ENCODE measurements at places on chromosomes 3 and 15.

DNA sequence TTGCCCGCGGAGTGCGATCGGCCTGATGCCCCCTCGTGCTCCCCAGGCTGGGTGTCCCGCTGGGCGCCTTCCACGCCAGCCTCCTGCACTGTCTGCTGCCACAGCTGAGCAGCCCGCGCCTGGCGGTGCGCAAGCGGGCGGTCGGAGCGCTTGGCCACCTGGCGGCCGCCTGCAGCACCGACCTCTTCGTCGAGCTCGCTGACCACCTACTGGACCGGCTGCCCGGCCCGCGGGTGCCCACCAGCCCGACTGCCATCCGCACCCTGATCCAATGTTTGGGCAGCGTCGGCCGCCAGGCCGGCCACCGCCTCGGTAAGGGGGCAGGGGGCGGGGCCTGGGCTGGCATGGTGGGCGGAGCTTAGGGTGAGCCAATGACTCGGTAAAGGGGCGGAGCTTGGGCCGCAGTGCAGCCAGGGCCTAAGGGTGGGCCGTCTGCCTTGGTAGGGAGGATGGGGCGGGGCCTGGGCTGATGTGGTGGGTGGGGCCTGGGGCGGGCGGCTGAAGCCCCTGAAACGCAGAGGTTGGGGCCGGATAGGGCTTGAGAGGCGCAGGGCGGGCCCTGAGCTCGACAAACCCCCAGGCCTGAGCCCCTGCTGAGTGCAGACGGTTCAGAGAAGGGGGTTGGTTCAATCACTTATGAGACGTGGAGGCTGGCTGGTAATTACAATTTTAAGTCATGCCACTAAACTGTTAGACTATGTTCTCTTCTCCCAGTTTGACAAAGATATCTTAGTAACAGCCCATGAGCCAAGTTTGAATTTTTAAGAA, 13.7 kb downstream of the CAND2 start:
- DNase-seq: peak; percentile 87

DNA sequence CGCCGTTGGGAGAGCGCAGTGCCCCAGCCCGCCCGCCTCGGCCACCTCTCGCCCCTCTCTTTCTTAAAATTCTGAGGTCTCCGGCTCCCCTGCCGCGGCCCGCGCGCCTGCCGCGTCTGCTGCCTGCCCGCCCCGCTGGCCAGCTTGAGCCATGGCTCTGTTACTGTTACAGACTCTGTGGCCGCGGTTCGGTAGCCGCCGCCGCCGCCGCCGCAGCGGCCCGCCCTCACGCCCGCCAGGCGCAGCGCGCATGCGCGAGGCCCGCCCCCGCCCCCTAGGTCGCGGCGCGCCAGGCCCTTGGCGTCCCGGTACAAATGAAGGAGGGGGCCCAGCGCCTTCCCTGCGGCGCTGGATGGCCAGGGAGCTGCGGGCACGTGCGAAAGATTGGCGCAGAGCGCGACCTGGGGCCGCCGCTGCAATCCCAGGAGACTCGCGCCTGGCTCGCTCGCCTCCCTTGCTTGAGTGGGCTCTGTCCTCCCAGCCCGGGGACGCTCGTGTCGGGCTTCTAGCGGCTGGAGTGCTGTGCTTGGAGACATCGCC, at the start of gene ONECUT1:
ONECUT1 (minus strand) TSS at position 168 of the 540 bp plus-strand sequence. CDS start 452 bp downstream, outside the sequence.
- DNase-seq: peak; percentile 68

GRCh38 chr3:186002884-186003472, 65.2 kb upstream of the TRA2B start:
- DNase-seq: no peak

GRCh38 chr3:163039636-163040035, 1543.0 kb downstream of the OTOL1 start:
- DNase-seq: no peak

DNA sequence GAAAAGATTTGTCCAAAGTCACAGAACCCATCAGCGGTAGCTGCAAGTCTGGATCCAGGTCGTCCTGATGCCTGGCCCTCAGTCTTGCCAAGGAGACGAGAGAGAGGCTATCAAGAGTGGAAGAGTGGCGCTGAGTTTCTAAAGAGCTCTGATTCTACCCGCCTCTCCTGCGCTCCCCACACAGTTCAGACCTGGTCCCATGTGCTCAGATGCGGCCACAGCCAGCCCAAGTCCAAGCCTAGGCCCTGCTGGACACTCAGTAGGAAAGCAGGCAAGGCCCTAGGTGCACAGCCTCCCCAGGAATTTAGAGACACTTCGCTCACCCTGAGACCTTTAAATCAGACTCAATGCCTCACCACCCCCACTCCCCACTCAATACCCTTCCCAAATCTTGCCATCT, 32.4 kb downstream of the CCDC12 start:
- no peak for DNase-seq

DNA sequence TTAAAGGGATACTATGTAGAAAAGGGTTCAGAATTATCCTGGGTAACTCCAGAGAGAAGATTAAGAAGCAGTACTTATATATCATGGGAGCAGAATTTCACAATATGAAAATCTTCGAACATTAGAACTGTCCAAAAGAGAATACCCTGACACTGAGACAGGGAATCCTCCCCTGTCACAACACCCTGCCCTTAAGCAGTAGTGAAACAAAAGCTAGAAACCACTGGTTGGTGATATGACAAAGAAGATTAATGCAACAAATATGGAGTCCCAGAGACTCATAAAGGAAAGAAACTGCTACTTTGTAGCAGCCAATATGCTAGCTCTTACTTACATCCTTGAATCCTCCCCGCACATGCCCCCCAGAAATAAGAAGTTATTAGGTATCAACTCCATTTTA, 18.5 kb downstream of the MIX23 start:
- no peak for DNase-seq

- DNase-seq: no peak
Measured at GRCh38 chr3:71685686-71686085, 39.5 kb downstream of the EIF4E3 start.

DNA sequence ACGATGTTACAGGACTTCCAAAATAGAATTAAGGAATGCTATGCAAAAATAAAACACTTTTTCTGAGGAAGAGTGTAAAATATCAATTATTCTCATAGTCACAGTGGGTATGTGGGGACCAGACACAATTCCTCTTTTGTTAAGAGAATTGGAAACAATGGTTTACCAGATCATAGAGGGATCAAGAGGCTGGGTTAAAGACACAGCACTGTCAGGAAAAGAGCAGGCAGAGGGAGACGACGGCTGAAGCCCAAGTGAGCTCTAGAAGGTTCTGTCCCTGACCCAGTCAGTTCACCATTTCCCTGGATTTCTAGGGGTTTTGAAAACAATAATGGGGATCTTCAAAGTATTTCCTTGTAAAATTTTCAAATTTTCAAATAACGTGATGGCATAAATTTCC, 54.0 kb upstream of the POLR2M start:
- no peak for DNase-seq

- no peak for DNase-seq
Measured at GRCh38 chr3:107117156-107117555, 260.1 kb upstream of the CCDC54 start.

DNA sequence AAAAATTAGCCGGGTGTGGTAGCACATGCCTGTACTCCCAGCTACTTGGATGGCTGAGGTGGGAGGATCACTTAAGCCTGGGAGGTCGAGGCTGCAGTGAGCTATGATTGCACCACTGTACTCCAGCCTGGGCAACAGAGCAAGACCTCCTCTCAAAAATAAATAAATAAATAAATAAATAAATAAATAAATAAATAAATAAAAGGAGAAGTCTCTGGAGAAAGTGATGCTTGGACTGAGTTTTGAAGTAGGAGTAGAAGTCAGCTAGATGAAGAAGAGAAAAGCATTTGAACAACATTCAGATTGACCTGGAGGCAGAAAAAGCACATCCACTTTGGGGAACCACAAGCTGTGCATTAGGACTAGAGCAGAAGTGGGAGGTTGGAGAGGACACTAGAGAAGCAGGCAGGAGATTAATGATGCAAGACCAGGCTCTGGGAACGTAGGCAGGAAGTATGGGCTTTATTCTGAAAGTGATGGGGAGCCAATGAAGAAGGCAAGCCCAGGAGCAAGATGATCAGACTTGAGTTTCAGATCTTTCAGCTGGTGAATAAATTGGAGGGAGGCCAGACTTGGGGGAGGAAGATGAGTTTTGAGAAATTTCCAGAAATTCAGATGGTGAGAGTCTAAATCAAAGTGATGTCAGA, 48.7 kb downstream of the KLHL6 start:
- DNase-seq: no peak

DNA sequence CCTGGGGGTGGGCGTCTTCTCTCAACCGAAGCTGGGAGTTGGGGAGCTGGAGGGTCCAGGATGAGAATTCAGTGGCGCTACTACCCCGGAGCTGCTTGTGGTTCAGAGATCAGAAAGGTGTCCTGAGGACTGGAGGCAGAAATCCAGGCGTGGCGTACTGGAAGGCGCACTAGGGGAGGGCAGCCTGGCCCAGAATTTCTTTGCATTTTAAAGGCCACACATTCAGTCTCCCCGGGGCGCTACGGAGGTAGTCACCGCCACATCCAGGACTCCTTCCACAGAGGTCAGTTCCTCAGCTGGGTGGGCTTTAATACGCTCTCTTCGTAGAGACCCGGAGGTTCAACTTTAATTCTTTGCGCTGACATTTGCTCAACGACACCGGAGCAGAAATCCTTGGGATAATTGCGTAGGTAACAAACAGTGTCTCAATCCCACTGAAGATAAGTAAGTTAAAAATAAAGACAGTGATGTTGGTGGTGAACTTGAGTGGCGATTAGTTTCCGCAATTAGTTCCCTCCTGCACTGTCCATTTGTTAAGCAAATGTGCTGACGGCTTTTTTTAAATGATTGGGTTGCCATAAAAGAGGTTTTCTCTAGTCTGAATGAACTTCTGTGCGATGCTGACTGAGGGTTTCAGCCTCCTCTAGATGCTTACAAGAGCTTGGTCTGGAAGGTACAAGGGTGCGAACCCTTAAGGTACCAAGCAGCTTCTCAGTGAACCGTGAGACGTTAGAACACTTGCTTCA, 535 bp downstream of the MCTP2 start:
- no peak for DNase-seq

- DNase-seq: no peak
Measured at GRCh38 chr3:97438131-97438530, 326.4 kb upstream of the ARL6 start.

DNA sequence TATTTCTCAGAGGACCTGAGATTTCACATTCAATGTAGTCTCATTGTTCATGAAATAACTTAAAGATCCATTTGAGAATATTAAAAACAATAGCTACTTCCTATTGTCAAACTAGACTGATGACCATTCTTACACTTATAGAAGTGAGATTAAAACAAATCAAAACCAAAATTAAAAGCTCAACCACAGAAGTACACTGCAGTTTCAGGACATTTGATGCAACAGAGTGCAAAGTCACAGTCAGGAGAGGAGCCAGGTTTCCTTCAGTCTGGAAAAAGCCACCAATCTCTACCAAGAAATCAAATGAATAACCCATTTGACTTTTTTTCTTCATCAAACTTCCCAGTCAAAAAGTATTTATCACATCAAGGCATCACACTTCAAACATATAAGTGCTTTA, 5.5 kb downstream of the CCPG1 start:
- no peak for DNase-seq

GRCh38 chr3:130894130-130894985, 474 bp downstream of the ATP2C1 start:
- no peak for DNase-seq

DNA sequence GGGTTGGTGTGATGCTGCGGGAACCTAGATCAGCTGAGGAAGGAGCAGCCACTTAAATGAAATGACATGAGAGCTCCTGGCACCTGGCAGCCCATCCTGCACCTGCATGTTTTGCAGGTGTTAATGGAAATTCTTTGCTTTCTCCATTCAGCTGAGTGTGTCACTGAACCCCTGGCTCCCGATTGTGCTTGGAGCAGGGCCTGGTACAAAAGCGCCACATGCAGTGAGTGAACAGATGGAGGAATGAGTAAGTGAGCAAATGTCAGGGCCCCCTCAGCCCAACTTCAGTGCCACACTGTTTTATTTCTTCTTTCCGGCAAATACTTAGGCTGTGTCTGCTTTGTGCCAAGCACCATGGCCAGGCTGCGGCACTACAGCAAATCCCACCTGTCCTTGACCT, 132.2 kb downstream of the ASB7 start:
- DNase-seq: no peak

DNA sequence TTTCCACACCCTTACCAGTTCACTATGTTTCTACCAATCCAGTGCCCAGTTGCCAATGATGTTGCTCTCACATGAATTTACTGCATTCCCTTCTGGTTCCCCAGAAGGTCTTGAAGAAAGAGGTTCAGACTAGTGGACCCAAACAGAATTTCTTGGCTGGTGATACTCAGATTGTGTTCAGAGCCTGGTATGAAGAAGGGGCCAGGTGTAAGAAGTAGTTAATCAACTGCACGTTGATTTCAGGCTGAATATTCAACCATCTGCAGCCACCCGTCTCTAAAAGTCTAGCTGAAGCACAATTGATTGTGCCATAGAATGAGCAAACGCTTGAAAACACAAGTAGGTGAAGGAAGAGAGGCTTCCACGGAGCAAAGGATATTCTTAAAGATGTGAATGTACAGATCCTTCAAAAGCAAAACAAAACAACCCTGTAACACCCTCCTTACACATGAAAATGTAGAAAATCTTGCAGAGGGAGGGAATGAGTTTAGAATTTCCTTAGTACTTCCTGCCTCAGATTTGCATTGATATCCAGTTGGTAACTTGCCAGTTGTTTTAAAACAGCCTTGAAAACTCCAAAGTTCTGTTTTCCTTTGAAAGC, 4.7 kb downstream of the RBMS3 start:
- no peak for DNase-seq

GRCh38 chr3:10170915-10171478, 6.3 kb downstream of the IRAK2 start:
- DNase-seq: no peak

DNA sequence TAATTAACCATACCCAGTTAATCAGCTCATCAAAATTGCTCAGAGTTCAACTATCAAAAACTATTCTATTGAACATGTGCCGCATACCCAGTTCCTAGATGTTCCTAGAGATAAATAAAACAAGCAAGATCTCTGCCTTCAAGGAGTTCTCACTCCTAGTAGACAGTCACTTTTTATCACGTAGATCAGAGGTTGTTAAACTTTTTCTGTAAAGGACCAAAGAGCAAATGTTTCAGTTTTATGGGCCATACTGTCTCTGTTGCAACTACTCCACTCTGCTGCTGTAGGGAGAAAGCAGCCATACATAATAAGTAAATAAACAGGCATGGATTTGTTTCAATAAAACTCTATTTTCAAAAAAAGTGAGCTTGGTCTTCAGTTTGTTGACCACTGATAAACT, 7.9 kb downstream of the FBN1 start:
- DNase-seq: no peak

DNA sequence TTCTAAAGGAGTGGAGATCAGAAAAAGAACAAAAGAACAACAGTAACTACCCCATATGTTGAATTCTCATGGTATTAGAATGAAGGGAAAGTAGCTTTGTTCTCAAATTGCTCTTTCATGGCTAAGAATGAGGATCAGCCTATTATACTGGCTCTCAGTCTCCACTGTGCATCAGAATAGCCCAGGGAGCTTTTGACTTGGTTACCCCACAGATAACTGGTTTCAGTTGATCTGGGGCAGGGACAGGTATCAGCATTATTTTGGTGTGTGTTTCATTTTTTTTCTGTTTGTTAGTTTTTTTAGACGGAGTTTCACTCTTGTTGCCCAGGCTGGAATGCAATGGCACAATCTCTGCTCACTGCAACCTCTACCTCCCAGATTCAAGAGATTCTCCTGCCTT, 311.7 kb upstream of the TLE3 start:
- DNase-seq: no peak

Data from NCI-H1930 (cell line).